ENCODE measurements at places on chromosomes 7 and 10. TPM values are rescaled to one million over a fixed set of nuclear protein-coding genes. Genes with fewer than 3 reads are reported as not detected.
A peak's percentile ranks its signal among the peaks of the same experiment; 100 is the strongest.

The REEP3 gene
- total RNA-seq, result 80.4 TPM

The EMX2 gene
- not detected for total RNA-seq

DNA sequence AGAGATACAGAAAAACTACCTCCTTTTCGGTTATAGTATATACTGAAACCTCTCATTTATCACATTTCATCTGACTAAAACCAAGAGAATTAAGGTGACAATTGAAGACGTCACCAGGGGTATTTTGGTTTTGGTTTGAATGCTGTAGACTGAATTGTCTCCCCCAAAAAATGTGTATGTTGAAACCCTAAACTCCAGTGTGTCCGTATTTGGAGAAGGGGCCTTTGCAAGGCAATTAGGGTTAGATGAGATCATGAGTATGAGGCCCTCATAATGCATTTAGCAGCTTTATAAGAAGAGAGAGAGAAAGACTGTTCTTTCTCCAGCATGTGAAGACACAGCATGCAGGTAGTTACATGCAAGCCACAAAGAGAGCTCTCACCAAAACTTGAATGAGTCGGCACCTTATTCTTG lies 59.5 kb downstream of the CACNA2D1 start:
- DNase-seq, result peak; percentile 37

- DNase-seq, result no peak
Observed at GRCh38 chr10:17808971-17809841, at the start of gene MRC1. Gene MRC1, plus strand, starts transcription at chr10:17809348. Its CDS starts 118 bp downstream, at chr10:17809466.

DNA sequence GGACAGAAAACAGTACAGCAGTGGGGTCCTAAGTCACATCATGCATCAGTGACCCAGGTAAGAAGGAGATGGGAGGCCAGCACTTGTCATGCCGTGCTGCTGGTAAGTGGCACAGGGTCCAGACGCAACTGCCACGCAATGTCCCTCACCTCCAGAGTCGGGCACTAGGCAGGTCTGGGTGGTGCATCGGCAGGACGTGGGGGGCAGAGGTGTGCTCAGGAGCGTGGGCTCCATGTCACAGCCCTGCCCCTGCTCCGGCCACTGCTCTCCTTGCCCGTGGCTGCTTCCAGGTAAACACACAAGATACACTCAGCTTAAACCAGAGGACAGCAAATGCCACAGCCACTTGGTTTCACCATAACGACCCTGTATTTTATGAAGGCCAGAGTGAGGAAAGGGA lies 47.3 kb downstream of the COBL start:
- DNase-seq, result no peak

The CPN1 gene
- not detected for total RNA-seq

DNA sequence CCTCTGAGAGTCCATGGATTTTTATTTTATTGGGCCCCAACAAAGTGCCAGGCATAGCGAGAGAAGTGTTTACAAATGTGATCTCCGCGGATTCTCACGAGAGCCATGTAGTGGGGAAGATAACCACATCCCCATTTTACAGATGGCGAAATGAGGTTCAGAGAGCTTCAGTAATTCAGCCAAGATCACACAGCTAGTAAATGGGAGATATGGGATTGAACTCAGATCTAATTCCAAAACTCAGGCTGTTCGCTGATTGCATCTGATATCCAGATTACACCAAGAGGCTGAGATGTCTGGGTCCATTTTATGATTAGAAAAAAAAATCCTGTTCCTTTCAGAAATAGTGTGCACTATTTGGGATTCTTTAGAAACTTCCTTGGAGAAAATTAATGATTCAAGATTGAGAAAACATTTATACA lies 1.3 kb downstream of the FAS start:
- DNase-seq, result no peak

GRCh38 chr10:104037261-104037951 lies 48.3 kb downstream of the COL17A1 start:
- DNase-seq, result no peak

The STEAP2 gene
- total RNA-seq, result 10.9 TPM

GRCh38 chr7:155839461-155839860 lies 27.2 kb upstream of the SHH start:
- DNase-seq, result no peak

DNA sequence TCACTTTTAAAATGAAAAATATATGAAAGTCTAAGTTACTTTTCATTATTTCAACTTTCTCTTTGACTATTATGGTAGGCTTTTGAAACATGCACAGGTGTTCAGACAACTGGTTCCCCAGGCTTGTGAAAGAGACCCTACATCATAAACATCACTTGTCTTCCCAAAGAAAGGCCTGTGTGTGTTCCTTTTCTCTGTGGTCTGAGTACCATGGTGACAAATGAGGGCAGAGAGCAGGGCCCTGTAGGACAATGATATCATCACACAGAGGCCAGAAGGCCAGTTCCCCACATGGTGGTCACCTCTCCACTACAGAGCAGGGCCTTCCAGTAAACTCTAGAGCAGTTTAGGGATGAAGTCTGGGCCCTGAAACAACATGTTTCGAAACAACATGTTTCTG lies 288.8 kb downstream of the USP6NL start:
- no peak for DNase-seq

DNA sequence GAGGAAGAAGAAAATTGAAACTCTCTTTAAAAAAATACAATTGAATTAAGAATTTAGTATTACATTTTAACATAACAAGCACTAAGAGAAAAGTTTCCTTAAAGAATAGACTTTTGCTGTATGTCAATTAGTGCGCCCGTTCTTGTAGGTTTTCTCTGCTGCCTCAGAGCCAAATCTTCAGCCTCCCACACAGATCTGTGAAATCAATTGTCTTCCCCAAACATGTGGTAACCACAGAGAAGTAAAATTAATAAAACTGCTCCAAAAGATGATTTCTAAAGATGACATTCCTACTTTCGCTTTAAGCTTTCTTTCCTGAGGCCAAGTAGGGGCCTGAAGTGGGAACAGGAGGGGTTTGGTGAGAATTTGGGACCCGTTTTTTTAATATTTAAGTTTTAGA lies 113.2 kb upstream of the ADO start:
- DNase-seq, result no peak

DNA sequence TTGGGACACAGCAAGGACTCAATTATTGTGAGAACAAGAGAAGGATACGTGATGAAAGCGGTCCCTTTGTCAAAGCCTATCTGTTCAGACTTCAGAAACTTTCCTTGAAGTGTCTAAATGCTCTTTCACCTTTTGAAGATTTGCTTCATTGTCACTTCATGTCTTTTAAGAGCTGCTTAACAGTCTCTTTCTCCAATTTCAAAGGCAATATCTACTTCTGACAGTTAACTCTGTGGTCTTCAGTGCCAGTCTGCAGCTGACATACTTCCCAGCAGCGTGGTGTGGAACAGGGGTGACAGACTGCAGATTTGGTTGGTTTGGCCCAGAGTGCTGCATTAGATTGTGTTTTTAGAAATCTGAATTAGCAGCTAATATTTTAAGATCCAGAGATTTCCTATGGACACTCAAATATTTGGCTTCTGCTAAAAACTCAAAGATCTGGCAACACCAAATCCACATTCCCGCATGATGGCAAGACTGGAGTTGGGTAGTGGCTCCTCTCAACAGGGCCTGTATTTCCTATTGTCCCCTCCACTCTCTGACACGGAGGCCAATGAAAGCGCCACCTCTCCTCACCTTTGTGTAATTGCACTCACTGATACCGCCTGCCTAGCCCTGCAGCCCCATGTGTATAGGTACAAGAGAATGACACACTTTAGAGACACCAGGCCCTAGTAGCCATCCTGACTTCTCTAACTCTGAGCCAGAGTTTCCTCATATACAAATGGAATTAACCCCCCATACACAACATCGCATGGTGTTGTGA lies 11.5 kb downstream of the SCRN1 start:
- no peak for DNase-seq

DNA sequence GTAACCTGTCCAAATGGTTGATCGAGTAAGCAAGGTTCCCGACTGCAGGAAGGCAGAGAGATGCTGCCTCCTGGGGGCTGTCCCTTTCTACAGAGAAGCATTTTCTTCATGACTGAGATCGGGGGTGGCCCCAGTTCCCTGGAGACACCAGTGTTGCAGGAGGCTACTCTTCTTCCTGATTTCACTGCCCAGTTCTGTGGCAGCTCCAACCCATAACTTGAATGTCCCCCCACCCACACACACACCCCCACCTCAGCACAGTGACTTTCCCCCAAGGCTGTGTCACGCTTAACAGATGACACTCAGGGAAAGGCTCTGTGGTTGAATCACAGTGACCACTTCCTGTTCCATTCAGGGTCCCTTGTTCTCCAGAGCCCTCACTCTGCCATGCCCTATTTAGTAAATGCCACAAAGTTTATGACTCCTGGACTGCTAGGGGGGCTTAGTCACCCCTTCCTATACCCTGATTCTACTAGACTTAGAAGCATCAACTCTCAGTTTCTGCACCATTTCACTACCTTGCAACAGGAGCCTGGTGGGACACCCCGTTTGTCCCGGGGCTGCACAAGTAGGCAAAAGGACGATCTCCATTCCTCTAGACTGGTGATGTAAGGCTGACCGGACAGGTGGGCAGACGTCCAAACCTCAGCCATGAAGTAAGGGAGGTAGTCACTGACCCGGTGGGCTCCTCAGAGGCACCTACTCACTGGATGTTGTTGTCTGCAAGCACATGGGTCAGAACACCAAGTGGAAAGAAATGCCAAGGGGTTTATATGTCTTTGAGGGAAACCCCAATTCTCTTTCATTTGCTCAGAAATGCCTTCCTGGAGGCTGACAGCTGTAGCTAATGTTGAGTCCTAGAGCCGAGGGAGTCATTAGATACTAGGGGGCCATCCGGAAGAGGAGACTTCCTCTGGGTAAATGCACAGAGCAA lies 31.3 kb upstream of the SMC3 start:
- peak; percentile 70 for DNase-seq

GRCh38 chr7:29480451-29480850 lies 83.2 kb upstream of the PRR15 start:
- no peak for DNase-seq

DNA sequence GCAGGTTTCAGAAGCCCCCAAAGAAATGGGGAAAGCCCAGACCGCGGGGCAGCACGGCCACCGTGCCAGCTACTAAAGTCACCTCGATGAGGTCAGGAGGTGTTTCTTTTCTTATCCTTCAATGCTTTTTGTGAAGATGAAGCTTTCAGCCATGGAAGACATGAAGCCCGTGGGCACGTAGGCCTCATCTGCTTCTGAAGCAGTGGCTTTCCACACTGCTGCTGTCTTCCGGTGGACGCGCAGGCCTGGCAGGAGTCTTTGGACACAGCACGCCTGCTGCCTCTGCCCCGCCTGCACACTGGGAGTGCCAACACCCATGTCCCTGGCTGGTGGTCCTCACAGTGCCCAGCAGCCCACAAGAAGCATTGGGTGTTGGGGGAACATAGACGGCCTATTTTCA lies 185.5 kb downstream of the EBF3 start:
- DNase-seq, result no peak

DNA sequence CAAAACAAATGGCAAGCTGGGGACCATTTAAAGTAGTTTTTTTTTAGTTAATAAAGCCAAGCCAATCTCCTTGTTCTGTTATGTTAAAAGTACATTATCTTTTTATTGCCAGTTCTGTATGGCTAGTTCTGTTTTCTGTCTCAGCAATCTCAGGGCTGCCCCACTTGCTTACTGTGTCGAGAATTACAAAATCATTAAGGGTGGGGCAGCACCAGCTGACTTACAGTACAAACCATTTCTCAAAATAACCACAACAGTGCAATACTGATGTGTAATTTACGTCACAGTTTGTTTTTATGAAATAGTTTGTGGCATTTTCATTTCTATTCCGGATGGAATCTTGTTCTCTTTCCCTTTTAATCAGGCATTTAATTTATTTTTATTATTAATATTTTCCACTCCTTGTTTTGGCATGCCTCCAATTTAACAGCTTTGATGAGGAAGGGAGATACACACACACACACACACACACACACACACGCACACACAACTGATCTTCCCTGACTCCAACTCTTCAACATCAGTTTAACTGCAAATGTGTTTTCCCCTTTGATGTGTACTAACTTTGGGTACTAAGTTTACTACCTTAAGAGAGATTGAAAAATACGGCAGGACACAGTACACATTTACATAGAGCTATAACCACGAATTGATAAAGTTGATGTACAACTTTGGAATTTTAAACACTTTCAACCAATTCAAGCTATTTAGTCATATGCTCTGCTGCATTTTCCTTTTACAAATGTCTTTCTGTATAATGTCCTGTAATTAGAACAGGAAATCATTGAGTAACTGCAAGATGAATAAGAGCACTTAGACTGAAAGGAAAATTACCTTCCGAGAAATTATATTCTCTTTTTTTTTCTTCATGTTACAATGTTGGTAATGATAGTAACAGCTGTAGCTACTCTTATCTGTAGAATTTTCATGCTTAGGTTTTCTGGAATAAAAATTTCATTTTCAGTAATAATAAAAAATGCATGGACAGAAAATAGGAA lies 91.5 kb downstream of the ARID5B start:
- peak; percentile 90 for DNase-seq

DNA sequence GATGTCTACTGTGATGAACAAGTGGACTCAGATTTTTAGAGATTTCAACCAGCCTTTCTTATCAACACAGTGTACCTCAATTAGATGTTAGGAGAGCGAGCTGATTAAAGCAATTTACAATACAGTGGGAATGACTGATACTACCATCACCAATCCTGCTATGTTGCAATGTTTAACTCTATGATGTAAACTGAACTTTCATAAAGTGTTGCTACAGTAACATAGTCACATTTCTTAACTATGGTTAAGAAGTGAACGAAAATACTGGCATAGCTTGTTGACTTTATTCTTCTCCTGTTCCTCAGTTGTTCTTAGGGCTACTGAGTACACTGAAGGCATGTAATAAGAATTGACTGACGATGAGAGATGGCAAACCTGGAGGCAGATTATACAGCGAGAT lies 139.8 kb downstream of the MYOF start:
- no peak for DNase-seq

DNA sequence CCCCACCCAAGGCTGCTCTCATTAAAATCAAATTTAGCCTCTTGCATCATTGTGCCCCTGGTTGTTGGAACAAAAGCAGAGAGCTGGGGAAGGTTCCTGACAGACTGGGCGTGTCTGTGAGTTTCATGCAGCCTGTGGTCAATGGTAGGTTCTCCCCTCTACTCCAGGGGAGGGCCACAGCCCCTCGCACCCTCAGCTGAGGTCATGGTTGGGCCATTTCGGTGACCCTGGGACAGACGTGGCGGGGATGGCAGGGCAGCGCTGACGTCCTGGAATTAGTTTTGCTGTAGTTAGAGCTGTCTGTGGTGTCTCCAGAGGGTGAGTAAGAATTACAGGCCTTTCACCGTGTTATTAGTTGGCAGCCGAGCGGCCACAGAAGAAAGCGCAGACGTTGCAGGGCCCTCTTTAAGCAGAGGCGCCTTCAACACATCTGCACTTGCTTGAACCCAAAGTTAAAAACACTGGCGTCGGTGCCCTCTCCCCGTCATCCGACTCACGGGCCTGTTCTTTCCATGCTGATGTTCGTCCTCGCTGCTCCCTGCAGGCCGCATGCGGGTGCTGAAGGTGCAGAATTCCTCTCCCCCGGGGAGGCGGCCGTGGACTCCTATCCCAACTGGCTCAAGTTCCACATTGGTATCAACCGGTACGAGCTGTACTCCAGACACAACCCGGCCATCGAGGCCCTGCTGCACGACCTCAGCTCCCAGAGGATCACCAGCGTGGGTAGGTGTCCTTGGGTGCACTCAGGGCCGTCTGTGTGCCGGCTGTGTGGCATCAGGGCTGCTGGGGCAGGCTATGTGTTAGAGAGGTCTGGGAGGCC lies 2.8 kb downstream of the FAM20C start:
- no peak for DNase-seq

GRCh38 chr7:40306596-40306995 lies 171.8 kb downstream of the SUGCT start:
- DNase-seq, result peak; percentile 62

- no peak for DNase-seq
Observed at GRCh38 chr10:58305821-58306220, 29.0 kb upstream of the UBE2D1 start.

The PANK1 gene
- total RNA-seq, result 4.7 TPM

The PCBD1 gene
- 16.5 TPM for total RNA-seq
